ENCODE measurements at places on chromosomes 13 and 19. TPM values are rescaled to one million over a fixed set of nuclear protein-coding genes. Genes with fewer than 3 reads are reported as not detected.

GRCh38 chr13:27401210-27401609 is 23.2 kb upstream of the GTF3A start:
- DNase-seq, result peak; percentile 60

GRCh38 chr19:43606569-43607229 is 5.2 kb upstream of the SRRM5 start:
- DNase-seq, result no peak

DNA sequence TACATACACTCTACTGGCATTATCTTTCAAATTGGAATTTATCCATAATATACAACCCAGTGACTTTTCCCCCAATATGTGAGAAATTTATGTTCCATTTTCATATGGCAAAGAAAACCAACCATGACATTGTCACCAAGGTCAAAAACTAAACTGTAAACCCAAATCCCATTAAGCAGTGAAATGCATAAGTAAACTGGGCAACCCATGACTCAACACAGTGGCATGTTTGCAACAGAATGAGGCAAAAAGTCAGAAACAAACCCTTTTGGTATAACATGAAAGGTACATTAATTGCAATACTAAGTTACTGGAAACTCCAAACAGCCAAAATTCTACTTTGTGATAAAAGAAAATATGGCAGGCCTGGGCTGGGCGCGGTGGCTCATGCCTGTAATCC is 4.9 kb downstream of the ZNF878 start:
- no peak for DNase-seq

INSR gene
- 62.6 TPM for total RNA-seq

DNA sequence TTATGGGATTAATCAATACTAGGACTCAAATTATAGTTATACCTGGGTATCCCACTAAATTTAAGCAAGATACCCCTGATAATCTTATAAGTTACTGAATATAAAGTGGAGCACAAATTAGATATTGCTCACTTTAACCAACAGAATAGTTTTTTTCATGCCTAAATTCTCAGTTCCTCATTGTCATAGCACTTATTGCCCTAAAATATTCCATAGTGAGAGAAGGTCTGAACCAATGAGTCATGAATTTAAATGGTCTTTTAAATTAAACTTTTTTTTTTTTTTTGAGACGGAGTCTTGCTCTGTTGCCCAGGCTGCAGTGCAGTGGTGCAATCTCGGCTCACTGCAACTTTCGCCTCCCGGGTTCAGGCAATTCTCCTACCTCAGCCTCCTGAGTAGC is 42.4 kb downstream of the ZNF136 start:
- DNase-seq, result no peak

GRCh38 chr13:101830035-101830434 is 377.6 kb downstream of the ITGBL1 start:
- DNase-seq, result no peak

- DNase-seq, result no peak
Measured at GRCh38 chr13:81658598-81659370, 1317.9 kb upstream of the SPRY2 start.

DNA sequence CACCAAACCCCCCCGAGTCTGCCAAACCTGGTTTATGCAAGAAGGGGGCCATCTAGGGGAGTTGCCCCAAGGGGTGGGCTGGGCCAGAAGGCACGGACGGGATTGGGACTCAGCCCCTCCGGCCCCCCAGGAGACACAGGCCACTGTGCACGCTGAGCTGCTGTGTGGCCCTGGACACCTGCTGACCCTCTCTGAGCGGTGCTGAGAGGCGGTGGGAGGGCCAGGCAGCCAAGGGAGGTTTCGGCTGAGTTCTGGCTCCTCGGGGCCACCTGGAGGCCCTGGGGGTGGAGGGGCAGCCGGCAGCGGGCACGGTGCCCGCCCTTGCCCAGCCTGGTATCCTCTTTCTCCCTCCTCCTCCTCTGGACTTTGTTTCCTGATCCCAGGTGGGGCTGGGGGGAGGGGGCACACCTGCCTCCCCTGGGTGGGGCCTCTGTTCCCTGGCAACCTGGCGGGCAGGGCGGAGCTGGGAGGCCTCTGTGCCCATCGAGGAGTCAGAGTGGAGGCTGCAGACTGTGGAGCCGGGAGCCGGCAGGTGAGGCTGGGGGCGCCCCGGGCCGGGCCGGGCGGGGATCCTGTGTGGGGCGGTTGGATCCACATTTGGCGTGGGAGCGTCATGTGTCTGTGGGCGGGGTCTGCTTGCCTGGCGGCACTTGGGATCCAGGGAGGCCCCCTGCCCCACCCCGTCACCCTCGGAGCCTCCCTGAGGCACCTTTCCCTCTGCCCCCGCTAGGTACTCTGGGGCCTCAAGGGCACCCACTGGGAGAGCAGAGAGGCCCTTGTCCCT is at the start of gene MISP:
Gene MISP (plus strand): TSS at position 473 of the 784 bp plus-strand sequence. CDS start 5,835 bp downstream, outside the sequence.
- DNase-seq, result no peak

PGLYRP1 gene
- total RNA-seq, result 3.2 TPM

DNA sequence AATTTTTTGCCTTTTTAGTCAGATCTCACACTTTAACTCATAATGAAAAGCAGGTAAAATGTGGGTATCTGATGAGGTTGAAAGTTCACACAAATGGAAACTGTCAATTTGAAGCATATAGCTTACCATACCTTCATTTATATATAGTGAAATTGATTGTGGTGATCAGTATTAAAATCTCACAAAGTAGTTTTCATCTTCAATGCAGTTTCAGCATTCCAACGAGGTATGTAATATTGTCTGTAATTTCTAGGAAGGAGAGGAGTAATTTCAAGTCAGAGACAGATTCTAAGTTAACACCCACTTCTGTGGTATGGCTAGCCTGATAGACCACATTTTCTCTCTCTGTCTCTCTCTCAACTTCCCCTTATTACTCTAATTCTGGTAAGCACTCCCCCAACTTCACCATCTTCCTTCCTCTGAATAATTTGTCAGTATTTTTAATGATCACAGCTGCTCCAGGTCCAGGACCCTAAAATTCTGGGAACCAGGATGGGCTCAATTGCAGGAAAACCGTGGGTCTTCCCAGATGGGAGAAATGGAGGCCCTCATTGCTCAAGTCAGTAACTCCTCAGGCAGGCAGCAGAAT is 455.7 kb downstream of the FGF9 start:
- DNase-seq, result no peak

DNA sequence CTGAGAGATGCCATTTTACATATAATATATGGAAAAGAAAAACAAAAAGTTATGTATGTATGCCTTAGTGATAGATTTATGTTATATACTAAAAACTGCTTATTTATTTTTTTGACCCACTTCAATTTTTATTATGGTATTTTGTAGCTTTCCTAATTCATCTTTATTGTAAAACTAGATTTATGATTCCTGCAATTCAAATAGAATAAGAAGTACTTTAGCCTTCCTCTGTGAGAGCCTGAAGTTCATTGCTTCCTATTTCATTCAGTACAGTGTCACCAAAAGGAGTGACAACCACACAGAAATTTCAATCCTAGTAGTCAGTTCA is 158.1 kb downstream of the RGCC start:
- no peak for DNase-seq

GRCh38 chr13:46343279-46343994 is 43.6 kb downstream of the RUBCNL start:
- DNase-seq, result no peak

DNA sequence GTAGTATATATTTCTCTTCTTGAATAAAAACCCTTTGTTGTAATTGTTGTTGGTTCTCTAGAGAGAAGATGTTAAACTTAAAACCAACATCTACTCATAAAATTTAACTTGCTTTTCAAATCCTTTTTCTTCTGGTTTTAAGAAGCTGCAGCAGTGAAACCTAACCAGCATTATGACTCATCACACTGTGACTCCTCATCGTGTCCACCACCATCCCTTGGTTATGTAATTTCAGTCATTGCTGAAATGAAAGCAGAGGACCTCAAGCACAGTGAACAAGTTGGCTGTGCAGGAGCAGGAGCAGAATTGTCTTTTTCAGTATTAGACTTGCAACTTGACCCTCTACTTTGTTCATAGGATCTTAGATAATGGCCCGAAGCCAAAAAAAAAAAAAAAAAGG is 64.9 kb upstream of the HTR2A start:
- DNase-seq, result no peak

All from sciatic nerve (tissue), 2 donors.